Stimulated activated CD4-positive, alpha-beta T cell treated with anti-CD3 and anti-CD28 coated beads, Interleukin-2, amount 100 ng/mL, for 48 hours (primary cell): ENCODE measurements at places on chromosomes 12 and 14.

GRCh38 chr12:23948291-23948690 lies 1.2 kb downstream of the SOX5 start:
- DNase-seq: no peak

DNA sequence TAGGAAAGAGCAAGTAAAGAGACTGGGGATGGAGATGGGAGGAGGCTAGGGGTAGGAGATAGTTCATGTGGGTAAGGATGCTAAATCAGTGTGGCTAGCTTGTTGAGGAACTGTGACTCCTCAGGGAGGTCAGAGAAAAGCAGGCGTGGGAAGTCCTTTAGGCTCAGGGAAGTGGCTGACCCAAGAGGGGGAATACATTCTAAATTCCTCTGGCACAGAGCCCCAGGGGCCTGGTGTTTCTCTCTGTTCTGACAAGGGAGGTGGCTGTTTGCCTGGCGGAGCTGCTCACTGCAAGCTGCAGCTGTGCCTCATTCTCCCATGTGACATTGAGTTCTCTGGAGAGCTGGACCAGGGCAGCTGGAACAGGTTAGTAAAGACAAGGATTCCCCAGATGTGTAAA lies 152.2 kb upstream of the SLC38A2 start:
- DNase-seq: no peak

- DNase-seq: no peak
These were observed 72.4 kb downstream of the PLXNC1 start for GRCh38 chr12:94220804-94221203.

DNA sequence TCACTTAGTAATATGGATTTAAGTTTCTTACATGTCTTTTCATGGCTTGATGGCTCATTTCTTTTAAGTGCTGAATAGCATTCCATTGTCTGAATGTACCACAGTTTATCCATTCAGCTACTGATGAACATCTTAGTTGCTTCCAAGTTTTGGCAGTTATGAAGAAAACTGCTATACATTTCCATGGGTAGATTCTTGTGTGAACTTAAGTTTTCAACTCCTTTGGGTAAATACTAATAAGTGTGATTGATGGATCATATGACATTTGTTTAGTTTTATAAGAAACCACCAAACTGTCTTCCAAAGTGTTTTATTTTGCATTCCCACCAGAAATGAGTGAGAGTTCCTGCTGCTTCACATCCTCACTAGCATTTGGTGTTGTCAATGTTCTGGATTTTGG lies 119.2 kb downstream of the NAV3 start:
- no peak for DNase-seq

DNA sequence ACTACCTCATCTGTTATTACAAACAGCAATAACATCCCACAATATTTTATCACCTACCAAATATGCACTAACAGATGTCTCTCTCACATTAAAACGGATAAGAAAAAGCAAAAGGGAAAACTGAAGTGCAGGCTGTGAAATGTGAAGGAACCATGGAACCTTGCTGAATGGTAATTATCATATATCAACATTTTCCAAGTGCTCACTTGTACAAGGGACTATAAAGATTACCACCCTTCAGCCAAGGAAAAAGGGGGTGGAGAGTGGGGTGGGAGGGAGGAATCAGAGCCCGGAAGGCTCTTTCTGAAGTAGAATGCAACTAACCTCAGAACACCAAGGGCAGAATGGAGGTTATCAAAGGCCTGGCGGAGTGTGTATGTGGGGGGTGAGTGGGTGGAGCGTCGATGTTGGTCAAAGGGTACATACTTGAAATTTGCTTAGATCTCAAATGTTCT lies 1.2 kb downstream of the SNX6 start:
- DNase-seq: no peak

DNA sequence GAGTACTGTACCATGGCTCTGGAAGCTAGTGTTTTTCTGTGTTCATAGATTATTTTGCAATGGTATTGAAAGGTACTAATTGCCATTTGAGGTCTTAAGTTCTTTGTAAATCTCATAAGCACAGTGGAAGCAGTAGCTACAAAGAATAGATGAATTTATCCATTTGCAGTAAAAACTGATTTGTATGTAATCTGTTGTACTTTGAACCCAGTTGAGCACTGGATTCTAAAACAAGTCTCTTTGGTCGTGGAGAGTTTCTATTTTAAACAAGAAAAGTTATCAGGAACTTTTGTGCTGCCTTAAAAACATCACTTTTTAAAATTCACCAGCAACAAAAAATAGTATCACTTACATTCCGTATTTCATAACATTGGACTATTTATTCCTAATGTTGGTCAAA lies 4.1 kb downstream of the RAP1B start:
- DNase-seq: no peak

DNA sequence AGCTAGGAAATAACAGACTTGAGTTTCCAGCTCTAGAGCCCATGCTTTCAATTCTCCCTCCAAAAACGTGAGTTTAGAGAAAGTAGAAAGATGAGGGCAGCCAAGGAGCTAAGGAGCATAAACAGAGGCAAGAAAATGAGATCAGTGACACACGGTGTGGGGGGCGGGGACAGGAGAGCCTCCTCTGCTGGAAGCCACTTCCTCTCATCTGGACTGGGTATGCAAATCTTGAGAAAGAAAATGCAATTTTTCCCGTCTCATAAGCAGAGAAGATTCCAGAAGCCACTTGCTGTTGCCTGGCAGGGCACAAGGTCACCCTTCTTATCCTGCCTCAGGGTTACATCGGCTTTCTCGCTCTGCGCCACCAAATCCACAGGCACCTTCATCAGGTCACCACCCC lies 6.0 kb downstream of the OR10P1 start:
- DNase-seq: no peak

DNA sequence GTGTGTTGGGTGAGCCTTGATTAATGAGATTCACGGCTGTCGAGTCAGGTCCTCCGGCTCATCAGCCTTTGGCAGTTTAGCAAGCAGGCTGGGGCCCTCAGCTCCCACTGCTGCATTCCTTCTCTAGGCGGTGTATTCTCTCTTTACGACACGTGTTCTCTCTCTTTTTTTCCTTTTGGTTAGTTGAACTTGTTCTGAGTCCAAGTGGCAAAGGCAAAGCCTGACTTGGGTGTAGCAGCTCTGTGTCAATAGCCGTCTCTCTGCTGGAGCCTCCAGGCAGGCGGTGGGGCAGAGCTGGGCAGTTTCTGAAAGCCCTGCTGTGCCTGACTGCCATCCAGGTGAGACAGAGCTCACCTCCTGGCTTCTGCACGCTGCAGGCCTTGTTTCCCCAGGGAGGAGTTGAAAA lies 46.6 kb downstream of the SUSD6 start:
- no peak for DNase-seq

DNA sequence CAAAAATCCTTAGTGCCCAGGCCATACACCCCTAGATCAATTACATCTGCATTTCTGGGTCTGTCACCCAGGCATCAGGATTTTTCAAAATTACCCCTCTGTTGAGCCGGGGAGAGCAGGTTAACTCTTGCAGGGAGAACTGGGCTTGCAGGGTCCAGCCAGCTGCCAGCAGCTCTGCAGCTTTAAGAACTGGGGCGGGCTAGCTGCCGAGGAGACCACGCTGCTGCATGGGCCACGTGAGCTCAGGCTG lies at the start of gene DGLUCY:
DGLUCY (plus strand) TSS at position 245 of the 250 bp plus-strand sequence. CDS start 46,222 bp downstream, outside the sequence.
- peak; percentile 46 for DNase-seq

DNA sequence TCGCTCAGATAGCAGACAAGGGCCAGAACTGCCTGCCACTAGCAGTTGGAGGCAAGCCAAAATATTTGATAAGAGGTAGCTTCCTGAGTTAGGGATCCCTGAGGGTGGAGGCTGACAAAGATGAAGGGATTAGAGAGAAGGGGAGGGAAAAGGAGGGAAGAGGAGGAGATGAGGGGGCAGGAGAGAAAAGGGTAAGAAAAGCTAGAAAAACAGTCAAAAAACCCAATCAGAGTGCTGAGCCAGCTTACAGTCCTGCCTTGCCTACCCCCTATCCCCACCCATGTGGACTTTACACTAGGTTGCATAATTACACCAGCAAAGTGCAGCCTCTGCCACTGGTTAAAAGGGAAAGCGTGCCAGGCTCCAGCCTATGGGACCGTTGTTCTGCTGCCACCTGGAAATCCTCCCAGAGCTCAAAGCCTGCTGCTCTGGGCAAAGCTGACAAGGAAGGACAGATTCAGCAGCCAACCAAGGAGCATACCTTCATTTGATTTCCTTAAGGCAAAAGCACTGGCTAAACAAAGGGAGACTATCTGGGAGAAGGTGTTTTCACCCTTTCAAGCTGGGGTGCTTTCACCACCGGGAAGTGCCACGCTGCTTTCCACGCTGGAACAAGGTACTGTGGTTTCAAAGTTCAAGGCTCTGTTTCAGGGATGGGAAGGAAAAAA lies 3.8 kb upstream of the NUMB start:
- no peak for DNase-seq

DNA sequence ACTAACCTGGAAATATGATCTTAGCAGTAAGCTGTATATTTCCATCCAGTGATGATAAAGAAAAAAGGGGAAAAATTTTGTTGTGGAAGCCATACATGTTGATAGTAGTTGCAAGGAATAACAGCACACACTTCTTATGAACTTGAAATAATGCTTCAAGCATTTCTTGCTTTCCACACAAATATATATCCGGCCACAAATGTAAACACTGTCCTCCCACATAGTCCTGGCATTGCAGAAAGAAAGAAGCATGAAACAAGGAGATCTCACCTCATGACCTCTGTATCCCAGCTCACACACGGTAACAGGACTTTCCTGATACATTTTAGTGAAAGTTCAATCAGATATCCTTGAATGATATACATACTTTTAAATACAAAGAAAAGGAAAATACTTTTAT lies 56.0 kb downstream of the LLPH start:
- no peak for DNase-seq

- no peak for DNase-seq
These were observed 133.1 kb downstream of the PRIMA1 start for GRCh38 chr14:93655078-93655750.

DNA sequence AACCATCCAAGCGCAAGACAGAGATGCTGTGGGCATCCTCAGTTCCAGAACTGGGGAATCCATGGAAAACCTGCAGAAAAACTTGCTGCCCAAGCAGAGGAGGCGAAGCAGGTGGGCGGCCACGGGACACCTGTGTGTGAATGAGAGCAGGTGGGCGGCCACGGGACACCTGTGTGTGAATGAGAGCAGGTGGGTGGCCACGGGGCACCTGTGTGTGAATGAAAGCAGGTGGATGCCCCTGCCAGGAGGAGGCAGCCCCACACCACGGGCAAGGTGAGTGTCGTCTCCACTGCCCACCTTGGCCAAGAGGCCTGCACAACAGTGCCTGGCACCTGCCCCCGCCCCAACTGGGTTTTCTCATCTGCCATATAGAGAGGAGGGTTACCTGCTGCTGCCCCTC lies 59.2 kb downstream of the GSC start:
- DNase-seq: no peak

- DNase-seq: no peak
These were observed 132.4 kb downstream of the KCNA5 start for GRCh38 chr12:5176036-5176435.

DNA sequence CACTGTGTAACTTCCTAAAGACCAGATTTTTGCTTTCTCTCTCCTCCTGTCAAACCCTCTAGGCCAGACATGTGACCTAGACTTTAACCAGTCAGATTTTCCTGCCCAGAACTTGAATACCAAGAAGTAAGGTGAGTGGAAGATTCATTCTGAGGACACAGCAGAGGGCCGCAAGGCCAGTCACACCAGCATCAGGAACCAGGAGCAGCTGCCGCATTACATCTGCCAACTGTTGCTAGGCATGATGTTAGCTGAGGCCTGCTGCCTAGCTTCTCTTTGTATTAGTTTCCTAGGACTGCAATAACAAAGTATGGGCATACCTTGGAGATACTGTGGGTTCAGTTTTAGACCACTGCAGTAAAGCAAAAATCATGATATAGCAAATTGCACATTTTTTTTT lies 101.9 kb upstream of the BMP4 start:
- DNase-seq: no peak

DNA sequence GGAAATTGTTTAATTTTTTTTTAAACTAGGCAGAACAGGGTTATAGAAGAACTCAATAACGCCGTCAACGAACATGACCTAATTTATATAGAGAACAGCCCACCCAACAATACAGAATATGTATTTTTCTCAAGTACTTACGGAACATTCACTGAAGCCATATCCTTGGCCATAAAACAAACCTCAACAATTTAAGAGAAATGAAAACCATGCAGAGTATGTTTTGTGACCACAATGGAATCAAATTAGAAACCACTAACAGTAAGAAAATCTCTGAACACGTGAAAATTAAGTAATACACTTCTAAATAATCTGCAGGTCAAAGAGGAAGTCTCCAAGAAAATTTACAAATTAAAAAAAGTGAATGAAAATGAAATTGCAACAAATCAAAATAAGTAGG lies 9.4 kb downstream of the SART3 start:
- no peak for DNase-seq

DNA sequence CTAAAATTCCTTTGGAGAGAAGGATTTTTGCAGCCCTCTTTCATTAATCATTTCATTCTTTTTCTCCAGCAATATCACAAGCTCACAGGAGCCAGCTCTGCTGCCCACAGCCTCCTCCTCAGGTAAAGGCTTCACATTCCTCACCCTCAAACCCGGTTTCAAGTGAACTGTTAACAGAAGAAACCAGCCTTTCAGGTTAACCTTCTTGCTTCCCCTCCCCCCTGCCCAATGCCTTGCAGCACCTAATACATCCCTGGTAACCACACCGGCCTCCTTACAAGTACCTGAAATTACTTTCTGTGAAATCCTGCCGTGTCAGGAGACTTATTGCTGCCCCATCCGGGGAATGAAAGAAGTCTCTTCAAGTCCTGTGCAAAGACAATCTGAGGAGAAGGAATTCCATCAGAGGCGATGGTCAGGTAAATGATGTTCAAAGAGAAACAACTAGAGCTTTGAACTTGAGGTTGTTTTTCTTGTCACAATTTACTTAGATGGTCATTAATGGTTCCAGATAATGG lies 111.2 kb downstream of the MYRFL start:
- DNase-seq: no peak

- no peak for DNase-seq
These were observed 362.6 kb downstream of the TMTC2 start for GRCh38 chr12:83049306-83049705.

DNA sequence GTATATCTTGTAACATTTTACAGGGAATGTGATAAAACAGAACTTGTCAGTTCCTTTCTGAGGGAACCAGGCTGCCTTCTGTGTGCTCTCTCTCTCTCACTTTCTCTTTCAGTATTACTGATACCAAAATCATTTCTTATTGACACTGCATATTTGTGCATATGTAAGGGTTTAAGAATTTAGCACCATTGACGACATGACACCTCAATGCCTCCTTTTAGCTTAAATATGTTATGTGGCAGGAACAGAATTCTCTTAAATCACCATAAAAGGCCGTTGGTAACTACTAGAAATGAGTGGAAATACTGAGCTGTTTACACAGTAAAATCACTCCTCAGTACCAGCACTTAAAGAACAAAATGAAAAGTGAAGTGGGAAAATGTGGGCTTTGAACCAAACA lies 457.7 kb upstream of the SYT1 start:
- DNase-seq: no peak
